ENCODE measurements at places on chromosomes 11 and 22. TPM values are rescaled to one million over a fixed set of nuclear protein-coding genes. Genes with fewer than 3 reads are reported as not detected.

Gene DGAT2
- total RNA-seq, result 3.4 TPM

Gene CATSPER1
- not detected for total RNA-seq

Gene GRM5
- not detected for total RNA-seq

Gene CBL
- 25.7 TPM for total RNA-seq

Gene MMP3
- not detected for total RNA-seq

Gene PDGFB
- total RNA-seq, result 3.8 TPM

DNA sequence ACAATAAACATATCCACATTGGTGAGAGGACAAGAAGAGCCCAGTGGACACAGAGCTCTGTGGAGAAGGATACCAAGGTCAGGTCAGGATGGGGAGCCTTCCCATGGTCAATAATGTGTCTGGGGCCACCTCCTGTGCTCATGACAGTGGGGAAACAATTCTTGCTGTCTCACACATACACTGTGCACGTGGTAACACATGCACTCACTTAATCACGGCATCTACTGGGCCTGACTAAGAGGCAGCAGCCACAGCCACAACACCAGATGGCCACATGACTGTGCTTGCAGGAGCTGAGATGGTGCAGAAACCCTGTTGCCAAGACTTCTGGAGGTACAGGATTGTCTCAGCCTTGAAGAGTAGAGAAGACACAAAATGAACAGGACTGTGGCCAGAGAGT is 28.6 kb downstream of the C22orf42 start:
- peaks cover 5% of the 10 kb centered on the region for H3K4me1 ChIP-seq
- no peak overlapping the region for H3K27ac ChIP-seq
- no peaks in the 10 kb centered on the region for H3K27me3 ChIP-seq
- H3K36me3 ChIP-seq, result no peaks in the 10 kb centered on the region
- H3K4me3 ChIP-seq, result no peak overlapping the region
- no peak for DNase-seq

DNA sequence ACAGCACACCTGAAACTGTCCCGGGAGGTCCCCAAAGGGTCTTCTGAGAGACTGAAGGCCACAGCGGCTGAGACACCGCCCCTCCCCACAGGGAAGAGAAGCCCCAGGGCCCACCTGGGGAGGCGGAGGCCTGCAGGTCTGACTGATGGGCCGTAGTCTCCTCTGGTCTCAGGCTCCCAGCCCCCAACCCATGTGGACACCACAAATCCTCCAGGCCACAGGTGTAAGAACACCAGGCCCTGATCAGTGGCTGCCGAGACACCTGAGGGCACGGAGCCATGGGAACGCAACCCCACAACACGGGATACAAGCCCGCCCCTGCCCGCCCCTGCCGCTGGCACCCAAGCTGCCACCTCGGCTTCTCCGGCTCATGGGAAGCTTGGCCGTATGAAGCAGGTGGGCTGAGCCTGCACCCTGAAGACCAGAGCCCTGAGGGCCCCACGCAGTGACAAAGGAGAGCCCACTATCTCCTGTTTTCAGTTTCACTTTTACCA is 46.3 kb downstream of the BRD1 start:
- no peaks in the 10 kb centered on the region for H3K27me3 ChIP-seq
- H3K36me3 ChIP-seq, result peaks cover 8% of the 10 kb centered on the region
- no peak for DNase-seq
- no peak overlapping the region for H3K27ac ChIP-seq
- H3K4me3 ChIP-seq, result no peak overlapping the region

DNA sequence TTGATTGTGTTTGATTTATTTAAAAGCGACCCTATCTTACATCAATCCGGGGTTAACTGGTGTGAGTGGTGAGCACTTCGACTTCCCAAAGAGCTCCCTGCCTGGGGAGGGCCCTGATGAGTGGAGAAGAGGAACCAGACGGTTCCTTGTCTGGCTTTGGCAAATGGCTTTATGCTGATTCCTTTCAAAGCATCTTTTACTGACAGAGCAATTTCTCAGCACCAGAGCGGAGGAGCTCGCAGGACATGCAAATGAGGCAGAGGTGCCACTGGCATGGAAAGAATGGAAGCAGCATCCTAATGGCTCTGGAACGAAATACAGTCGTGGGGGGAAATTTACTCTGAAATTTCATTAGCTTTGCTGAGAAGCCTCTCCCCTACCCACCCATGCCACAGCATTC is 410.9 kb upstream of the B3GAT1 start:
- no peaks in the 10 kb centered on the region for H3K4me1 ChIP-seq
- H3K27ac ChIP-seq, result no peak overlapping the region
- H3K36me3 ChIP-seq, result no peaks in the 10 kb centered on the region
- H3K4me3 ChIP-seq, result no peak overlapping the region
- DNase-seq, result no peak
- peaks cover 24% of the 10 kb centered on the region for H3K27me3 ChIP-seq

GRCh38 chr11:95586661-95587060 is 202.9 kb downstream of the FAM76B start:
- H3K27me3 ChIP-seq, result no peaks in the 10 kb centered on the region
- H3K4me3 ChIP-seq, result no peak overlapping the region
- DNase-seq, result no peak
- H3K36me3 ChIP-seq, result no peaks in the 10 kb centered on the region
- no peak overlapping the region for H3K27ac ChIP-seq

- H3K27me3 ChIP-seq, result no peaks in the 10 kb centered on the region
- H3K27ac ChIP-seq, result no peak overlapping the region
- DNase-seq, result no peak
- no peak overlapping the region for H3K4me3 ChIP-seq
- H3K4me1 ChIP-seq, result no peaks in the 10 kb centered on the region
Measured at GRCh38 chr11:8631395-8632118, 37.5 kb upstream of the STK33 start.

DNA sequence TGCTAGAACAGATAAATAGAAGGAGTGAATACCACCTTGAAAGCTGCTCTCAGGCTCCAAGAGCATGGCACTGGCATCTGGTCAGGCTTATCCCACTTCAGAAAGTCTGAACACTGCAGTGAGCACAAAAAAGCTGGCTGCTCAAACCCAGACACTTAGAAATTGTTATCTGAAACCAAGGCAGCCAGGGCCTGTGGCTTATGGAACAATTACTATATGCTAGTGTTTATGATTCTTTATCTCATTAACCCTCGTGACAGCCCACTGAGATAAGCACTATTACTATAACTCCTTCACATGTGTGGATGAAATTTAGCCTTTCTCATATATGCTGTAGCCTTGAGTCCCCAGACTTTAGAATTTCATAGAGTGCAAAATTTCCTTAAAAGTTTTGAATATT is 400.2 kb downstream of the RAB38 start:
- H3K27me3 ChIP-seq, result no peaks in the 10 kb centered on the region
- no peaks in the 10 kb centered on the region for H3K36me3 ChIP-seq

- no peaks in the 10 kb centered on the region for H3K36me3 ChIP-seq
- no peak for DNase-seq
- no peaks in the 10 kb centered on the region for H3K4me1 ChIP-seq
Measured at GRCh38 chr11:135035282-135035681, 623.2 kb upstream of the B3GAT1 start.

DNA sequence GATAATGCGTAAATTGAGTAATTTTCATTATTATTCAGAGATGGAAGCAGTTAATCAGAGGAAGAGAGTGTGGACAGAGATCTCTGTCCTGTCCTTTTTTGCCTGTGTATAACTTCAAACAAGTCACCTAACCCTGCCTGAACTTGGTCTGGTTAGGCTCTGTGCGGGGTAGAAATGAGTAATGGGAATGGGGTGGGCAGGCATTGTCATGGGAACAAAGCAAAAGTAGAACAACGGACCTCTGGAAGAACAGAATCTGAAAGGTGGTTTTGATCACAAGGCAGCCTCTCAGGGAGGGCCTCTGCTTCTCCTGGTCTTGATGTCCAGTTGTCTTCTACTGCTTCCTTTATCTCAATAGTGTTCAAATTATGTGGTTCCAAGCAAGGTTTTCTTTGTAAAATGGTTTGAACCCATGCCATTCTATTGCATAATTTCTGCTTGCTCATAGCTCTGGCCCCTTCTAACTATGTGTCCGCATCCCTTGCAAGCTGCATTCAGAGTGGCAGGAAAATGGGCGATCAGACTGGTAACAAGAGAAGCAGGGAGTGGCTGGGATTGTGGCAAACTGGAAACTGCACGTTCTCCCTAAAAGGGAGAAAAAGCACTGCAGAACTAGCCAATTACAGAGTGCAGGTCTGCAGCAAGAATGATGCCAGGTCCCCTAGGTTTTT is 76.1 kb downstream of the PRR5L start:
- H3K27ac ChIP-seq, result no peak overlapping the region
- DNase-seq, result no peak
- H3K4me1 ChIP-seq, result peaks cover 10% of the 10 kb centered on the region
- no peaks in the 10 kb centered on the region for H3K36me3 ChIP-seq

- no peak overlapping the region for H3K27ac ChIP-seq
- DNase-seq, result no peak
- peaks cover 28% of the 10 kb centered on the region for H3K36me3 ChIP-seq
- peaks cover 19% of the 10 kb centered on the region for H3K4me1 ChIP-seq
- H3K27me3 ChIP-seq, result no peaks in the 10 kb centered on the region
- no peak overlapping the region for H3K4me3 ChIP-seq
Measured at GRCh38 chr11:121567995-121568394, 115.2 kb upstream of the SORL1-AS1 start.

- DNase-seq, result peak; percentile 48
- peaks cover 18% of the 10 kb centered on the region for H3K36me3 ChIP-seq
- H3K4me1 ChIP-seq, result peaks cover 40% of the 10 kb centered on the region
- H3K27ac ChIP-seq, result peak overlapping the region; percentile 96
Measured at GRCh38 chr11:61362542-61362875, 335 bp downstream of the TMEM138 start.

DNA sequence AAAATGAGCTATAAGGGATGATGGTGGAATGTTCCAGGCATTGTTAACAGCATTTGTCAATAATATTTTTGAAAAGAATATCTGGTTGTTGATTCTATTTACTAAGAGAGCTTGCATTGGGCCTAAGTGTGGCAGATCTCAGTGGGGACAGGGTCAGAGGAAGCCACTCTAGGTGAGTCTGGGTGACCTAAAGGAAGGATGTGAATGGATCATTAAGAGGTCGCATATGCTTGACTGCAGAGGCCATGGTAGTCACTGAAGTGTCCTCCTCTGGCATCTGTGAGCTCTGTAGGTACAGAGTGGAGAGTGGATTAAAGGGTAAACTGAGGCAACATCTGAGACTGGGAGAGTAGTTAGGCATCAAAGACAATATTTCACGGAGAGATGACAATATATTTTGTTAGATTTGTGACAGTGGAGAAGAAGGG is 37.9 kb upstream of the TOP3B start:
- no peaks in the 10 kb centered on the region for H3K4me1 ChIP-seq
- no peak for DNase-seq
- H3K4me3 ChIP-seq, result no peak overlapping the region
- no peaks in the 10 kb centered on the region for H3K36me3 ChIP-seq

GRCh38 chr11:104892723-104893511 is 5.3 kb downstream of the CASP12 start:
- DNase-seq, result no peak
- H3K36me3 ChIP-seq, result no peaks in the 10 kb centered on the region
- no peak overlapping the region for H3K27ac ChIP-seq
- H3K4me1 ChIP-seq, result peaks cover 8% of the 10 kb centered on the region
- no peak overlapping the region for H3K4me3 ChIP-seq

DNA sequence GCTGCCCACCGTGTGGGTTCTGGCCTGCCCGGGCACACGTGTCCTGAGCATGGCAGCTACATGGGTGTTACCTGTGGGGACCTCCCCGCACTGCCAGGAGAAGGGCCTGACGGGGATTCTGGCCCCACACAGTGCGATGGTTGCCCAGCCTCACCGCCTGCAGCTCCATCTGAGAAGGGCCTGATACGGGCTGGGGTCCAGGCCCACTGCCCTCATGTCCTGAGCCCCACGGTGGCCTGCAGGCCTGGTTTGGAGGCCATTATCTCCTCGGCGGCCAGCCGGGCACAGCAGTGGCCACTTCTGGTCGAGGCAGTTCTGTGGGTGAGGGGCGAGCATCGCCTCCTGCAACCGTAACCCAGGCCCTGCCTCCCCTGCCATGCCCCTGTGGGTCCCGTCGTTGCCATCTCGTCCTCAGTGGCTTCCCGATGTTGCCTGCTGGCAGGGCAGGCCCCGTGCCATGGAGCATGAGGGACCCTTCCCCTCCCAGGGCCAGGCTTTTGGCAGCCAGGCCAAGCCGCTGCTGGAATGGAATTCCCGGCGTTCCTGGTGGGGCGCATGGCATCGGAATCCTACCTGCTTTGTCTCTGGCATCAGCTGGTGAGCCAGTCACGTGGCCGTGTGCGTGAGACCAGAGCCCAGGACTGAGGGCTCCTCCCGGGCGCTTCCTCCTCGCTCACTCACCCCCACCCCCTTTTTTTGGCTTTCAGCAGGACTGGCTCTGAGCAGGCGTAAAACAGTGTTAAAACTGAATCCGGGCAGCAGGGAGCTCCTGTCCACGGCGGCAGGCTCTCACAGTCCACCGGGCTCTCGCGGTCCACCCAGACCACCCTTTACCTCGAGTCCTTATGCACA is 71.9 kb upstream of the PPARA start:
- no peak for DNase-seq
- no peak overlapping the region for H3K27ac ChIP-seq
- no peaks in the 10 kb centered on the region for H3K36me3 ChIP-seq
- H3K27me3 ChIP-seq, result no peaks in the 10 kb centered on the region
- H3K4me1 ChIP-seq, result peaks cover 34% of the 10 kb centered on the region
- no peak overlapping the region for H3K4me3 ChIP-seq

DNA sequence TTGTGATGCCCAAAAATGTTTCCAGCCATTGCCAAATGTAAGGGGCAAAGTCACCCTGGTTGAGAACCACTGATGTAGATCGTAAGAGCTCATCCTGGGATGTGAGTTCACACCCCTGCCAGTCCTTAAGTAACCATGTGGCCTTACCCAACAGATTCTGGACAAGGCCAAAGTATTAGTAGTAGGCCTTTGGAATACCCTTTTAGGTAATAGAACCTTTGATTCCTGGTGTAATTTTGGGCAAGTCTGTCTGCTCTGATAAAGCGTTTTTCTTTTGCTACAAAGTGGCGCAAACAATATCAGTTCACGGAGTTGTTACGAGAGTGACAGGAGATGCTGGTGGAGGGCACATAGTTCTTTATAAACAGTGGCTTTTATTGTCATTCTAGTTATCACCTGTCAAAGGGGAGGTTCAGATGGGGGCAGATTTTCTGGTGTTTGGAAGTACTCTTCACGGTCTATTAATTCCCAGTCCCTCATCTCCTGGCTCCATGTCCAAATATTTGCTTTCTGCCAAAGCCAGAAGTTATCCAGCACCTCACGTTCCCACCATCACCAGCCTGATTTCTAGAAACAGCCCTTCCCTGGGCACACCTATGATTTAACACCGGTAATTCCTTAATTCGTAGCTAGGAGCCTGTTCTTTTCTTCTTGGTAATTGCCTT is 73.8 kb upstream of the CRYBB3 start:
- H3K4me1 ChIP-seq, result no peaks in the 10 kb centered on the region
- no peaks in the 10 kb centered on the region for H3K27me3 ChIP-seq
- H3K27ac ChIP-seq, result no peak overlapping the region
- H3K4me3 ChIP-seq, result no peak overlapping the region
- no peak for DNase-seq

GRCh38 chr22:26086359-26086758 is 82.9 kb upstream of the SEZ6L start:
- H3K27ac ChIP-seq, result no peak overlapping the region
- no peaks in the 10 kb centered on the region for H3K27me3 ChIP-seq
- DNase-seq, result no peak
- H3K4me1 ChIP-seq, result no peaks in the 10 kb centered on the region
- no peak overlapping the region for H3K4me3 ChIP-seq
